ENCODE measurements at places on chromosomes 16 and 17. TPM values are rescaled to one million over a fixed set of nuclear protein-coding genes. Genes with fewer than 3 reads are reported as not detected.

The C16orf54 gene
- not detected for total RNA-seq

The CFAP119 gene
- total RNA-seq = 7.0 TPM

The RBFOX1 gene
- total RNA-seq = not detected

The RAMP2 gene
- total RNA-seq = 1.0 TPM

DNA sequence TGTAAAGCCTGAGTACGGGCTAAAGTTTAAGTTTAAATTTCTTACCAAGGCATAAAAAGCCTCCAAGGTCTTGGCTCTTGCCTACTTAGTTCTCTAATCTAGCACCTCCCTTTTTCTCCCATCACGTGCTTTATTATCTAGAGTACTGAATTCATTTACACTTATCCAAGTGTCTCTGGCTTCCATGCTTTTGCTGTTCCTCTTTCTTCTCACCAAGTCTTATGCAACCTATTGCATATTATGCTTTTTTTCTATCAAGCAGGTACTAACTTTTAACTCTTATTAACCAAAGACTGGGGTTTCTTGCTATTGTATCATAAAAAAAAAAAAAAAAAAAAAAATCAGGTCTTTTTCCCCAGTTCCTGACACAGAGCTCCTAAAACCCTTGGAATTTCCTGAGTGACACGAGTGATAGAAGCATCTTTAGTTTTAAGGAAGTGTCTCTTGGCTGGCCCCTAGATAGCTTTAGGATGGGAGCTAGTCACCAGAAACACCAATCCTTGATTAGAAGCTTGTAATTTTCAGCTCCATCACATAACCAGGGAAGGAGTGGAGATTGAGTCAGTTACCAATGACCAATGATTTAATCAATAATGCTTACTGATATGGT lies 44.9 kb downstream of the SSH2 start:
- no peak for DNase-seq

GRCh38 chr17:57370037-57370581 lies 113.8 kb downstream of the MSI2 start:
- peak; percentile 94 for DNase-seq

DNA sequence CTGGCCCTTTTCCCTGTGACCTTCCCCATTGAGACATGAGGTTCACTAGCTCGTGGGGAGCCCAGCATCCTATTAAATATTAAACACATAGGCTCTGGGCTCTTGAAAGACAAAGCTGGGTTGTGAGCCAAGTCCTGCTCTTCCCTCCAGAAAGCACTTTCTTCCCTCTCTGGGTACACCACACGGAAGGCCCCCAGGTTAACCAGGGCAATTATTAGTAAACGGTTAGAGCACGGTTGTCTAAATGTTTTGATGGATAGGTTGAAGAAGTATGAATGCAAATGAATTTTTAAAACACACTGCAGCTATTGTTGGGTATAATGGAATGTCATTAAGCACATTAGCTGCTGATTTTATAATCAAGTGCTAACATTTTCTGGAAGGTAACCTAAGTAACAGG lies 32.7 kb upstream of the CDH13 start:
- DNase-seq = no peak

DNA sequence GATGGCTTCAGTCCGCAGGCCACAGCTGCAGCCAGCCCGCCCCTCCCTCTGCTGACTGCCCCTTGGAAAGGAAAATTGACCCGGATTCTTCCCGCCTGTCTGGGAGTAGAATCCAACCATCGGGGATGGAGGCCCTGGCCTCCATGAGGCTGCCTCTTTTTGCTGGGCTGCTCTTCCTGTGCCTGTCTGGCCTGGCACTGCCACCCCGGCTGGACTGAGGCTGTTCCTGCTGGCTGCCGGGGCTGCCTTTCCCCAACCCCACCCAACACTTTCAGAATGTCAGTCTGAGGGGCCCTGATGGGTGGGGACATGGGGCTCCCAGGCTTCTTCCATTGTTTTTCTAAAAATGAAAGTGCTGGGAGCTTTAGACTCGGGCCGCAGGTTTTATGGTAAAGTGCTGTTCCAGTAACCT lies 7.3 kb downstream of the BAHCC1 start:
- DNase-seq = no peak

DNA sequence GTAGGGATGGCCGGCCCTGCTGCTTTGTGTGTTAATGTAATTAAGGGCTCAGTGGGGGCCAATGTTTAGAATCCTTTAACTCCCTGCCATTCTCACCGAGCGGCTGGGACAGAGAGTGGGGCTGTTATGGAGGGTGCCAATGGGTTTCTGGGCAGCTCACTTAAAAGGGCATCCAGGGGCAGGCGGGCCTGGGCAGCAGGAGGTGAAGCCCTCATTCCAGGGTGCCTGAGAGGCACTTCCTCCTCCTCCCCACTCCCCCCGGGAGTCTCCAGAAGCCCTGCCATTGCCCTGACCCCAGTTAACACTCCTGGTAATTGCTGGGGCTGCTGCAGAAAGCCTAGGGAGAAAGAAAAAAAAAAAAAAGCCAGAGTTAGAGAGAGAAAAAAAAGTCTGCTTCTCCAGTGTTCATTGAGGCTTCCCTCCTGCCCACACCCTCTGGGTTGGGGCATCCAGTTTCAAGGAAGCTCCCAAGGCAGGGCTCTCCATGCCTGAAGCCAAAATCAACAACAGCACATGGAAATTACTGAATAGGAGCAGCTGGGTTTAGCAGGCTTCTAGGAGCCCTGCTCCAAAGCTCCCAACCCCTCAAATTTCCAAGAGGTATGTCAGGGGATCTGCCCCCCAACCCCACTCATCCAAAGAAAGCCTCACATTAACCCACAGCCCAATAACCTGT lies 28.0 kb downstream of the CUEDC1 start:
- DNase-seq = no peak

DNA sequence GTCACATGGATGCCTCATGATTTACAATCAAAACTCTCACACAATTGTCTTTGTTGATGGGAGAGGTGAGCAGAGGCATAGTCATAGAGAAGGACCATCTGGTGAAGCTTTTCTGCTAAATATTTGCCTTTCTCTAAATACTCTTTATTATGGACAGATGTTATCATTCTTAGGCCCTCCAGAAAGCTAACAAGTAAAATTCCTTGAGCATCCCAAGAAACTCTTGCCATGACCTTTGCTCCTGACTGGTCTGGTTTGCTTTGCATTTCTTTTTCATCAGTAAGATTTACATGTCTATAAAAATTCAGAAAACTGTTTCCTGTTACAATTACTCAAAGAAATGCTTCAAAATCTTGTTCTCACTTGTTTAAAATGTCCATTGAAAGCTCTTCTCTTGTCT lies 1336.6 kb upstream of the CDH8 start:
- no peak for DNase-seq

- DNase-seq = no peak
These were observed 38.0 kb upstream of the PHB1 start for GRCh38 chr17:49452661-49453060.

- DNase-seq = no peak
These were observed 23.8 kb upstream of the KCNJ12 start for GRCh38 chr17:21352221-21352980.

GRCh38 chr17:79024901-79025737 lies 1.1 kb downstream of the C1QTNF1 start:
- DNase-seq = no peak

DNA sequence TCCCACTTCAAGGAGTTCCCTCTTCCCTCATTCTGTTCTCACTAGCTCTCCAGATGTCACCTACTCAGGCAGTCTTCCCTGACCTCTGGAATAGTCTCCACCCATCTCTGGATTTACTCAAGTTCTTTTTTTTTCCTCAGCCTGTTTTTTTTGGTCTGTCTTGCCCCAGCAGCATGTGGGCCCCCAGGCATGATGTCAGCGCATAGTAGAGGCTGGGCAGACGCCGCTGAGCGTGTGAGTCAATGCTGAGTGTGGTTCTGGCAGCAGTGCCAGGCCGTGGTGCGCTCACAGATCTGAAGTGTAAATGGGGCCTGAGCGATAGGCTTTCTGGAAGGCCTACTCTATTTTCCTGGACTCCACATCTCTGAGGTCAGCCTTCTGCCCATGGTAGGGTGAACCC lies 2.7 kb upstream of the KCNJ18 start:
- peak; percentile 0 for DNase-seq

GRCh38 chr17:77996256-77996655 lies 37.8 kb downstream of the TNRC6C start:
- no peak for DNase-seq

DNA sequence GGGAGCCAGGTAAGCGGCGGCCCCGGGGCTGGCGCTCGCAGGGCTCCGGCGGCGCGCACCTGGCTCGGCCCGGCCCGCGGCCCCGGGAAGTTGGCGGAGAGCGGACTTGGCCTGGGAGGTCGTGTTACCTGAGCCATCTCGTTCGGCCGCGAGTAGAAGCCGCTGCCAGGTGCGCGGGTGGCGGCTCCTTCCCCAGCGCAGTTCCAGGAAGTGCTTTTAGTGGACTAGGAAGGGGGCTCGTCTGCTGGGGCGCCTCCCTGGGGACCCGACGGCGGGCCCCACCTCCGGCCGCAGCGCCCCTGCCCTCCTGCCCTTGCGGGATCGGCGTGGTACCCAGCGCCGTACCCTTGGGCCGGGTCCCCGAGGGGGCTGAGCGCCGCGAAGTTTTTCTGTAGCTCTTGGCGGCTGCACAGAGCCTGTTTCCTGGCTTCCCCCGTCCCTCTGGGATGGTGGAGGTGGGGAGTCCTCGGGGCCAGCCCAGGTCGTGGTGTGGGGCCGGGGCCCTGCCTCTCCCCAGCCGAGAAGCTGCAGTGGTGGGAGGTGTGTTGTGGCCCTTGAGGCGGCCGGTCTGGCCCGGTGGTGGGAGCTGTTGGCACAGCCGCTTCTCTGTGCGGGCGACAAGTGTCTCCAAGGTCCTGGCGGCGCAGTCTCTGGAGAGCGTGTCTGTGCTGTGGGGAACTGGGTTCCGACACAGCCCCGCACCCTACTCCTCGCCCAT lies 96.9 kb downstream of the RAB11FIP4 start:
- DNase-seq = no peak

DNA sequence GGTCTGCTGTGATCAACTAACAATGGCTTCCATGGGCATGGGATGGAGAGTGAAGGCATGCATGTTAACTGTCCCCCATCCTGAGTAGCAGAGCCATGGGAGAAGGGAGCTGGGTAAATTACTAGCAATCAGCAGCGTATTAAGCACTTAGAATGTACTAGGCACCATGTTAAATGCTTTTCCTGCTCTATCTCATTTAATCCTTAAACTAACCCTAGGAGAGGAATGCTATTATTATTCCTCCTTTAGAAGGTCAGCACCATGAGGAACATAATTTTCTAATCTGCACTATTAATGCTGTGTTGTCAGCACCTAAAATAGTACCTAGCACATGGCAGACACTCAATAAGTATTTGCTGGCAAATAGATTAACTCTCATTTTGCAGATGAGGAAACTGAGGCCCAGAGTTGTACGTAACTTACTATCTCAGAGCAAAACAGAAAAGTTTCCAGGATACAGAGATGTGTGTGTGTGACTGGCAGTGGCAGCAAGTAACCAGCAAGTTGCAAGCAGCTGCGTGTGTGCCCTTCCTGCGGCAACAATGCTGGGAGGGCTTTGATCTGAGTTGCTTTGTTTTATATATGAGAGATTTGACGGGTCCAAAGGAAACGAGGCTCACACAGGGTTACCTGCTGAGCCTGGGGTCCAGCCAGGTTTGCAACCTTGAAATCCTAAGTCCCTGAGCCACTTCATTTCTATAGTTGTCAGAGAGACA lies 6.5 kb upstream of the KLHL36 start:
- no peak for DNase-seq

- DNase-seq = no peak
These were observed 1418.3 kb downstream of the CDH11 start for GRCh38 chr16:63703612-63704011.

DNA sequence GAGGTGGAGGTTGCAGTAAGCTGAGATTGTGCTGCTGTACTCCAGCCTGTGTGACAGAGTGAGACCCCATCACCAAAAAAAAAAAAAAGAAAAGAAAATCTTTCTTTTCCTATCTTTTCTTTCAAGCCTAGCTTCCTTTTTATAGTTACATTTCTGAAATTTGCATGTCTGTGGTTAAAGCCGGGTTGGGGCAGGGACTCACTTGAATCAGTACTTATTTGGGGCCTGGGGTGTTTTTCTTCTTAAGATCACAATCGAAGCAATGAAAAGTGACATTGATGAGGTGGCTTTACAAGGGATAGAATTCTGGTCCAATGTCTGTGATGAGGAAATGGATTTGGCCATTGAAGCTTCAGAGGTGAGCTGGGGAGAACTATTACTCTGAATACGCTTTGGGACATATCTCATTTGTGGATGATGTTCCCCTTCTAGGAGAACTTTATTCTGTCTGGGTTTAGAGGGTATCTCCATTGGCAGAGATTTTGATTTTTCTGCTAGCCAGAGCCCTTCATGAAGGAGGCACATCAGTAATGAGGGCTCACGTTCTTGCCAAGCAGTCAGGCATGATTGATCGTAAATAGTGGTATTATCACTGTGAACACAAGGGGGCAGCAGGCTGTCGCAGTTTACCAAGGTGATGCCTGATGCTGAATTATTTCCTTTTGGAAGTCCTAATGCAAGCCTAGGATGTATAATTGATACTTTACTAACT lies 14.3 kb downstream of the KPNB1 start:
- no peak for DNase-seq

- no peak for DNase-seq
These were observed 1.1 kb upstream of the CCDC182 start for GRCh38 chr17:57746221-57746620.

DNA sequence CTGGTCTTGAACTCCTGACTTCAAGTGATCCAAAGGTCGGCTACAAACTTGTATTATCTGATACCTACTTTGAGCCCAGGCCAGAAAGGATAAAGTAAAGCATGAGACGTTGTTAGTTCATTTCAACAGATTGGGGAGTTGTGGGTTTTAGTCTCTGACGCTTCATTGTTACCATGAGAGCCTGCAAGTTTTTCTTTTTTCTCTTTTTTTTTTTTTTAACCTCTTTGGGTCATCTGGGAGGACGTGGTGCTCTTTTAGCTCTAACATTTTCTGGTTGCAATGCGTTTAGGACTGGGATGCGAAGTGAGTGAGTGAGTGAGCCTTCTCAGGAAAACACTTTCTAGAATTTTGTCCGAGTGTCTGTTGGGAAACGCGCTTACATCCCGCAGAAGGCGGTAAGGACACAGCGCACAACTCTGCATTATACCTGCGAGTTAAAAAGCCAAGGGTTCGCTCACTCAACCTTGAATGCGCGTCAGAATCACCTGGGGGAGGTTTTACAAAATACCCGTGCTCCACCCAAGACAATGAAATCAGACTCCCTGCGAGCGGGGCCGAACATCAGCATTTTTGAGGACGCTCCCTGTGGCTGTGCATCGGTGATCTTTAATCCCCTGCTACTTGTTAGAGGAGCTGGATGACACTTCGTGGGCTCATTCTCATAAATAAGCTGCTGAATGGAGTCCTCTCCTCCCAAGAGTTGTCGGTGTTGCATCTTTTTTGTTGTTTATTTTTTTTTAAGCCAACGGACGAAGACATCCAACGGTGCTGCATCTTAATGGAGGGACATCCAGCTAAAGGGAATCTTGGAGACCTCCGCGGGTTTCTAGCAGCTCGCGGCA lies 629 bp upstream of the RNF135 start:
- no peak for DNase-seq

DNA sequence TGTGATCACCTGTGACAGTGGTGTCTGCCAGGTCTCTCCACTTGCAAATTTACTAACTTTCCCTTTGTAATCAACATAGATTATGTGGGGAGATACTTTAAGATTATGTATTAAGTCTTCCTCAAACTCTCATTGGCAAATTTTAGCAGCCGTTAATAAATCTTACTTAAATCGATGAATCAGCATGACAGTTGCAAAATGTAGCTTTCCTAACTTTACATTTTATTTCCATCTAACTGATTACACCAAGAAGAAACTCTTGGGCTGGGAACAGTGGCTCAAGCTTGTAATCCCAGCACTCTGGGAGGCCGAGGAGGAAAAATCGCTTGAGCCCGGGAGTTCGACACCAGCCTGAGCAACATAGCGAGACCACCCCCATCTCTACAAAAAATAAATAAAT lies 23.3 kb upstream of the CPNE2 start:
- no peak for DNase-seq

- no peak for DNase-seq
These were observed 2.6 kb upstream of the SYNGR3 start for GRCh38 chr16:1987198-1987597.

Measured in epithelial cell of proximal tubule (primary cell).